ENCODE measurements at places on chromosomes 3 and 15.

- DNase-seq = peak; percentile 4
Measured at GRCh38 chr15:70491201-70491621, 272.1 kb downstream of the UACA start.

DNA sequence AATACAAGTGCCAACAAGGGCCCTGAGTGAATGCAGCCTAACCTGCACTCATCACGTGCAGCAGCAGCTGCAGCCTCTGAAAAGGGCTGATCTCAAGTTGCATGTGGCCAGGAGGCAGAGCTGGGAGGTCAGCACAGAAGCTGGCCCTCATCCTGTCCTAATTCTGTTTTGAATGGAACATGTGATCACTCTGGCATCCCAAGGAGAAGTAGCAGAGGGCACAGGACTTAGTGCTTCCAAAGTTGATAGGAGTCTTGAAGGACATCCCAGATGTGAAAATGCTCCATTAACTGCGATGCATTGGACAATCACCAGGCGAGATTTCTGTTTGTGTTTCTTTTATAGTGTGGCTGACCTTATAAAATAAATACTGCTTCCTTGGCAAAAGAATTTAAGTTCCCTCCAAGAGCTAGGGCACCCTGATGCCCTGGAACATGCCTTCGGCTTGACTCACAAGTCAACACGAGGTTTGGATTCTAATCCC lies 31.6 kb upstream of the STAG1 start:
- no peak for DNase-seq

- DNase-seq = peak; percentile 53
Measured at GRCh38 chr3:70090322-70090913, 90.9 kb downstream of the SAMMSON start.

DNA sequence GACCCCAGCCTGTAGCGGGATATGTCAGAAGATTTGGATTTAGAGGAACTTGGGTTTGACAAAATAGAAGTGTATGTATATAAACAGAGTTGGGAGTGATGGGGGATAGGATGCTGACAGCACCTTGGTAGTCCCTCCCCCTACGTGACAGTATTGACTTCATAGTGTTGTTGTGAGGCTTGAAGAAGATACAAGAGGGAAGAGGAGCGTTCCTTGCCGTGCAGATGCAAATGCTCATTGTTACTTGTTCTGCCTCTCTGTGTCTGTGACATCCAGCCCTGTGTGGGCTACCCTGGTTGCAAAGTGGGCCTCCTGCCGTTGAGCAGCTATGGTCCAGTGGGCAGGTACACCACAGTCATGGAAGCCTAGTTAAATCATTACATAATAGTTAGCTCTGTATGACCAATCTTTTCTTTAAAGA lies 45.0 kb downstream of the SMAD3 start:
- DNase-seq = no peak

GRCh38 chr15:39176030-39176429 lies 404.8 kb upstream of the THBS1 start:
- DNase-seq = no peak

DNA sequence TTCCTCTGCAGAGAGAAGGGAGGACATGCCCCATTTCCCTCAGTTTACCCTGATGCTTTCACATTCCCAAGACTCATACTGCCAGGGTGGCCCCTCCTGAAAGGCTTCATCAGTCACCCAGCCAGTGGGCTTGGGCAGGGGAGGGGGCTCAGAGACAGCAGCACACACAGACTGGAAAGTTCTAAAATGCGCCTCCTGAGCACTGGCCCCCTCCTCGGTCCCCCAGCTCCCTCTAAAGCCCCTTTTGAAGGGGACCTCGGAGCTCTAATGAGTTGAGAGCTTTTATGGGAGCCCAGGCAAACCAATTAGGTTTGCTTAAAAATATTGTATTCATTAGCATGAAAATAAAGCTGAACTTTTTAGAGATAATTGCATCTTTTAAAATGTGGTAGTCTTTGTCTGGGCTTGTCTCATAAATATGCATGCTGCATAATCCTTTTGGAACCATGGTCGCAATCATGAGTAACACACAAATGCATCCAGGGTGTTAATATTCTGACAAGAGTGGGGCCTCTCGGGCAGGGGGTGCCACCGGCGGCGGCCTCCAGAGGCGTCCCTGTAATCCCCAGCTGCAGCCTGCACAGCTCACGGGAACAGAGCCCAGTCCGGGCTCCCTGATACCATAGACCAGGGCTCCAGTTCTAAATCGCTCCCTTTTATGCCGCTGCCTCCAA lies 78.5 kb downstream of the RPLP1 start:
- DNase-seq = no peak

DNA sequence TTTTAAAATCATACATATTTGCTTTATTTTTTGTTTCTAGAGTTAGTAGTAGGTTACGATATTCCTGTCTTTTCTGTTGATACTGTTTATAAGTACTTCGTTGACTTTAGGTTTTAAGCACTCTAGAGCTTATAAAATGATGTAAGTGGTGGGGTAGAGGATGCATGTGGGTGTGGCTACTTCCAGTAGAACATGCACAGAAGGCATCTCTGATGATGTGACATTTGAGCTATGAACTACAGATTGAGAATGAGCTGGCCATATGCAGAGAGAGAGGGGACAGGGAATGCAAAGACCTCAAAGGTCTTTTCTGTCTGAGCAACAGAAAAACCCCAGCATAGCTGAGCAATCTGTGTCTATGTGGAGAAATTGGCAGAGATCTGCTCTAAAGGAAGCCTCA lies 233.9 kb upstream of the STAC start:
- no peak for DNase-seq

DNA sequence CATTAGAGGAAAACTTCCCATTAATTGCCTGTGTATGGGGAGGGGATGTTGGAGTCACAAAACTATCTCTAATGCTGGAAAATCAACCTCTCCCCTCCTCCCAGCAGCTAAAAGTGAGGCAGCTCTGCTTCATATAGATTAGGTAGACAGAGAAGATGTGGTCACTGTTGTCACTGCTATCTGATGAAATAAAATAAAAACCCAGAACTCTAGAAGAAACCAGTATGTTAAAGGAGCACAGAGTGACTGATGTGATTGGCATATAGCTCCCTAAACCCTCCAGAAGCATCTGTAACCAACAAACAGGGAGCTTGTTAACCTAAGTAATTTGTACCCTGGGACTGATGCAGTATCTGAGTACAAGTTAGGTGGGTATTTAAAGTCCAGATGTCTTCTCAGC lies 211.9 kb upstream of the TRIM42 start:
- DNase-seq = no peak

GRCh38 chr3:14926592-14926991 lies 20.8 kb upstream of the NR2C2 start:
- no peak for DNase-seq

DNA sequence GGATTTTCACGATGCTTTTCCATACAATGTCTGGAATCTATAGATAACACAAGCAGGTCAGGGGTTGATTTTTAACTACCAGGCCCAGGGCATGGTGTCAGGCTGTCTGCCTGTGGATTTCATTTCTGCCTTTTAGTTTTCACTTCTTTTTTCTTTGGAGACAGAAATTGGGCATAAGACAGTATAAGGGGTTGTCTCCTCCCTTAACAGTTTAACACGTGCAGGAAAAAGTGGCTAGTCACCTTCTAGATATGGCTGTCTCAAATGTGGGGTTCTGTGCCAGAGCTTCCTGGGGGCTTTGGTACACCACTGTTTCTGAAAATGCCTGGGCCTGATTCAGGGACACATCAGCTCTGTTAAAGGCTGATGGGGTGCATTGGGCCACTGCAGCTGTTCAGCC lies 7.4 kb upstream of the ZNF589 start:
- no peak for DNase-seq

GRCh38 chr3:9067352-9067975 lies 104.2 kb upstream of the RAD18 start:
- peak; percentile 71 for DNase-seq

- no peak for DNase-seq
Measured at GRCh38 chr15:60476713-60477112, 2.2 kb downstream of the ICE2 start.

- DNase-seq = no peak
Measured at GRCh38 chr15:62649793-62650420, 392.6 kb upstream of the TPM1 start.

- DNase-seq = no peak
Measured at GRCh38 chr3:94776401-94776915, 713.6 kb downstream of the NSUN3 start.

- no peak for DNase-seq
Measured at GRCh38 chr3:24004171-24004938, 59.3 kb downstream of the NR1D2 start.
